ENCODE measurements at places on chromosomes 2 and 18.

- DNase-seq = no peak
Measured at GRCh38 chr2:214127571-214127970, 283.3 kb upstream of the VWC2L start.

DNA sequence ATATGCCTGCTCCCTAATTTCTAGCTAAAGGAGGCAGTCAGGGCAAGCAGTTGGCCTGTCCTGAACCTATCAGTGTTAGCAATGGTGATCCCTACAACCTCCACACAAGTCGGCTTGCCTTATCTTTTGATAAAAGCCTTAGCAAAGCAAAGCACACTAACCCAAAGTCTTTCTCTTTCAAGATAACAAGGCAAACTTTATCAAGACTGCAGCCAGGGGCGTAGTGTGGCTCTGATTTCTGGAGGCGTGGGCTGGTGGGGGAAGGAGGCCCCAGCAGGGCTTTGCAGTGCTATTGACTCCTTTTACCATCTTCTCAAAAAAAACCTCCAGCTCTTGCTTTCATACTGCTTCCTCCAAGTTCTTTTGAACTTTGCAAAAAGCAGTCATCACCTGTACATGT is 40.2 kb upstream of the LAMA1 start:
- peak; percentile 94 for DNase-seq

GRCh38 chr18:13407484-13407883 is 188.9 kb downstream of the LDLRAD4 start:
- DNase-seq = no peak

DNA sequence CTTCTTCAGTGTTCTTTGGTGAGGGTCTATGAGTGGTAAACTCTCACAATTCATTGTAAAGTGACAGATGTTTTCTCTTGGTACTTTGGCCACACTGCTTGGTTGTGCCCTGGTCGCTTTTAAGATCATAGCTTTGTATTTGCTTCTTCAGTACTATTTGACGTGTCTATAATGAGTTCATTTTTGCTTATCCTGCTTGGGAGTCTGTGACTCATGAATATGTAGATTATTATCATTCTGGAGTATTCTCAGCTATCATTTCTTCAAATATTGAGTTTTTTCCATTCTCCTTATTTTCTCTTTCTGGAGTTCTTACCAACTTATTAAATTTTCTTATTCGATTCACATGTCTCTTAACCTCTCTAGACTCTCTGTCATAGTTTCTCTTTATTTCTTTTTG is 73.0 kb upstream of the HS6ST1 start:
- no peak for DNase-seq

DNA sequence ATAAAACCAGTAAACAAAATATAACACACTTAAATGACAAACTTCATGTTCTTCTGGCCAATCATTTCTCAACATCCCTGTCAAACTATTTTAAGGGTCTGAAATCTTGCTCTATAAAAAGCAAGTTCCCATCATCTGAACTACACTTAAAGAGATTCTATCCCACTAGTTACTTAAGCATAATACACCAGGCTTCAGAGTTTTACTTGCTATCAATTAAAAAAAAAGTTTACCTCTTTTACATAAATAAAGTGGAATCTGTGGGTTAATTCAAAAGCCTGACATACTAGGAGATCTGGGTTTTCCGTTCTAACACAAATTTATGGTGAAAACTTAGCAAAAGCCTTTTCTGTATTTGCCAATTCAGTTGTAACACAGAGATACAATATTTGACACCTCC is 1.9 kb downstream of the CLASP1 start:
- DNase-seq = no peak

GRCh38 chr2:235779444-235779896 is 285.6 kb downstream of the AGAP1 start:
- peak; percentile 78 for DNase-seq

- no peak for DNase-seq
Measured at GRCh38 chr2:18436503-18437005, 123.9 kb downstream of the RDH14 start.

DNA sequence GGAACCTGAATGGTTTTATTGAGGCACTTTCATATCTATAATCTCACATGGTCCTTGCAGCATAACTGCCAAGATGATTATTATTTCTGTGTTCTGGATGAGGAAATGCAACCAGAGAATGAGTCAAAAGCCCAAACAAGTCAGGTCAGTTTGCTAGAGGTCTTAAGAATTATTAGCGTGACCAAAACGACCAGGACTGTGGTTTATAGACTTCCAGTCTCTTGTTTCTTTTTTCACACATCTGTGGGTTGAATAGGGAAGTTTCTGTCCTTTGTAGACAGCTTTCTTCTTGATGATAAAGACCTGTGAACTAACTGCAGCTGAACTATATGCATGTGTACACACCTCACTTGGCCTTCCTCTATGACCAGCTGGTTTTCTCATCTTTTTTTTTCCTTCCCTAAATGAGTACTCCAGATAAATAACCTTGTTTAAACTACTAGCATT is 13.9 kb downstream of the ADAM23 start:
- no peak for DNase-seq

GRCh38 chr18:31880186-31880898 is 62.6 kb downstream of the TRAPPC8 start:
- no peak for DNase-seq

DNA sequence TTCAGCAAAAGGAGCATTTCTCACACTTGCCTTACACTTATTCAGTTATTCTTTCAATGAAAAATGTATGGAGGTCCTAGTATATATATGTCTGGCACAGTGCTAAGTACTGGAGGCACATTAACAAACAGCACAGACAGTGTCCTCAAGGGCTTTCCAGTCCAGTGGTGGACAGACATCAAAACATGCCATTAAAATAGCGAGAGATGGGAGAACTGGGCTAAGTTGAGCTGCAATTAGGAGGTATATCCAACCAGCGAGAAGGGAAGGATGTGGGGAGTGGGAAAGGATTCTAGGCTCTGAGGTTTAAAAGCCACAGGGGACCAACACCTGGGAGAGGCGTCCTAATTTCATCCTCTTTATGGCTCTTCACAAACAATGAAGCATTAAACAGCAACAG is 127.5 kb upstream of the TTC39C start:
- no peak for DNase-seq

GRCh38 chr2:43217228-43218154 is 8.9 kb downstream of the ZFP36L2 start:
- no peak for DNase-seq

DNA sequence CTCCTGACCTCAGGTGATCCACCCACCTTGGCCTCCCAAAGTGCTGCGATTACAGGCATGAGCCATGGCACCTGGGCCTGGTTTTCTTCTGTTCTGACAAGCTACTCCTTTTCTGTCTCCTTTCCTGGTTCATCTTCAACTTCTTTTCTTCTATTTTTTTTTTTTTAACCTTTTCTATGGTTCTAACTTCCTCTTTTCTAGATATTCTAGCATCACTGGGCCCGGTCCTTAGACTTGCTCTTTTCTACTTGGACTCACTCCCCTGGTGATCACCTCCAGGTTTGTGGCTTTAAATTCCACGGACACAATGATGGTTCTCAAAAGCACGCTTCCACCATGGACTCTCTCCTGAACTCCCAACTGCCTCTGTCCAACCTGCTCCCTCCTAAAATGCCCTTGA is 2.0 kb downstream of the EIF2AK2 start:
- DNase-seq = no peak

DNA sequence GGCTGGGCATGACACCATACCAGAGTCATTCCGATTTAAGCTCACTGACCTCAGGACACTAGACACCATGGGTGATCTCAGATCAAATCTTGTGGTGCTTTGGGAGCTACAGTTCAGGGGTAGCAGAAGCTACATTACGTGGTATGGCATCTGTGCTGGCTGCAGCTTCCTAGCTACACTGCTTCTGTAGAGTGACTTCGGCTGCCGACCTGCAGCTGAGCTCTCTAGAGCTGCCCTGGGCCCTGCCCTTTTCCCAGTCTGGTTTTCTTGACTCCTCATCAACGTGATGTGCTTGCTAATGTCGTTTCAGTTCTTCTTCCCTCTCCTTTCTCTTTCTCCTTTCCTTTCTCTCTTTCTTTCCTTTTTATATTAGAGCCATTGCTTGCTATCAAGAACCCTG is 100.2 kb downstream of the AP1S3 start:
- DNase-seq = no peak

- DNase-seq = no peak
Measured at GRCh38 chr2:47091118-47091517, 64.0 kb downstream of the STPG4 start.

DNA sequence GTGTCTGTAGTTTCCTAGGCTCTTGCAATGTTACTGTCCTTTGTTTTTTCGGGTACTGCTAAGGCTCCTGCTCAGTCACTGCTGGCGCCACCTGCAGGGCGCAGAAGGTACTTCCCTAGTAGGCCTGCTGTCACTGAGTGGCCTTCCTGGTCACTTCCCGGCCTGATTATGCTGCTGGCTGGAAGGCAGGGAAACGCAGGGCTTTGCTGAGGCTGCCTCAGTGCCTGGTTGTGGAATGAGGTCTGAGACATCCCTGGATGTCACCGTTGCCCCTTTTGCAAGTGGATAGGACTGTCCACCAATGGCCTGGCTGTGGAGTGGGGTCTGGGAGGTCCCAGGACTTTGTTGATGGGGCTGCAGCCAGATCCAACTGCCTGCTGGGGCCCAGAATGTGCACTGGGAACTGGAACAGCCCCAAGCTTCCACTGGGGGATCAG is 13.1 kb downstream of the DAW1 start:
- DNase-seq = peak; percentile 68

GRCh38 chr2:26202981-26203490 is 30.1 kb downstream of the GAREM2 start:
- DNase-seq = no peak

DNA sequence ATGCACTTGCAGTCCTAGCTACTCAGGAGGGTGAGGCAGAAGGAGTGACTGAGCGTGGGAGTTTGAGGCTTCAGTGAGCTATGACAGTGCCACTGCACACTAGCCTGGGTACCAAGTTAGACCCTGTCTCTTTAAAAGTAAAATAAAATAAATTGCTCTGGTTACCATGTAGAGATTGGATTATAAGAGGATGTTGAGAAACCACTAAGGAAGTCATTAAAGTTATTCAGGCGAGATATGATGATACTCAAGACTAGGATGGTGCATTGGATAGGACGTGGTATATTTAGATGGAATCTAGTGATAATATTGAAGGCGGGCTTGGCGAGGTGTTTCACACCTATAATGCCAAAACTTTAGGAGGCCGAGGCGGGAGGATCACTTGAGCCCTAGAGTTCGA is 50.6 kb downstream of the BMPR2 start:
- no peak for DNase-seq

- DNase-seq = no peak
Measured at GRCh38 chr2:187475499-187476248, 27.6 kb upstream of the CALCRL start.

DNA sequence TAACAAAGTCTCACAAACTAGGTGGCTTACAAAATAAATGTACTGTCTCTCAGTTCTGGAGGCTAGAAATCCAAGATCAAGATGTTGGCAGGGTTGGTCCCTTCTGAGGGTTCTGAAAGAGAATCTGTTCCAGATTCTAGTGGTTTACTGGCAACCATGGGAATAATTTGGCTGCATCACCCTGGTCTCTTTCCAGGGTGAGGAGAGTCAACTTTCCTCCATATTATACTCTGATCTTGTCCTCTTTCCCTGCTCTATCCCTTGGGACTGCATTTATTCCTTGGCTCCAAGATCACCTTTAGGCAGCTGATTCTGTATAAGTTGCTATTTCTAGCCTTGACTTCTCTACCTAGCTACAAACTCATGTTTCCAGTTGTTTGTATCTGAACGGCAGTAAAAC is 35.2 kb downstream of the SLC40A1 start:
- no peak for DNase-seq

DNA sequence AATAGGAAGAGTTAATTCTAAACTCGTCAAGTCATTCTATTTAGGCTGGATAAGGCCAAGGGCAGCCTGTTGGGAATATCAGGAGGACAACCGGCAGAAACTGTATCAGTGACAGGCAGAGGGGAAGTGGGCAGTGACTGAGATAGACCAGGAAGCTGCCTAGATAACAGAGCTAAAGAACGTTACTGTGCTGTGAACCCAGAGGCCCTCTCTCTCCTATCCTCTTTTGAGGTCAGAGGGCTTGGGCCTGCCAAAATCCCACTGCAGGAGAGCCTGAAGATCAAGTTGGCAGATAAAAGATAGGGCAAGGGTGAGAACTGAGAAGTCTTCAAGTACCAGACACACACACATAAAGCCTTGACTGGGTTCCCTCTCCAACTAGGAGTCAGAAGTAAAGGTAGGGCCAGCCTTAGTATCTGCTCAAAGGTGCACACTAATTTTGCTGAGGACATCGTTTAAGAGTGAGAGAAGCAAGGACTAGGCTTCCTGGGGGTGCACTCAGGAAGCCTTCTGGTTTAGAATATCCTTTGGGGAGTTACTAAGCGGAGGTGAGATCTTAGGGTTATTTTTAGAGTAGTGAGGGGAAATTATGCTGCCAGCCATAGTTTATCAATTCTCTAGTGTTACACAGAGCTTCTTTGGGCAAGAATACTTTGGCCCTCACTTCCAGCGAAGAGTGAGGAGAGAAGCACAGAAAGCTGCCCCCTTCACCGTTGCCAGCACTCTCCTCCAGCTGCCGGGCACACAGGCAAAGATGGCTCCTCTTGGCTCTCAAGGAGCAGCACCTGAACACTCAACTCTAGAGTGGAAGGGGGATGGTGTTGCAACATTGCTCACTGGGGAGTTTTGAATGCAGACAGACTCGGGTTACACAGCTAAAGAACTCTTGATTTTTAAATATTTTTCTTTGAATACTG is 9.8 kb downstream of the CAVIN2 start:
- no peak for DNase-seq

- no peak for DNase-seq
Measured at GRCh38 chr2:47916412-47916811, 10.1 kb upstream of the FBXO11 start.

Data from Caco-2 (cell line).